Activated B cell treated with CpG ODN at 0.5 μM for 24 hours (primary cell): ENCODE measurements at places on chromosomes 12 and 14.
A peak's percentile ranks its signal among the peaks of the same experiment; 100 is the strongest.

DNA sequence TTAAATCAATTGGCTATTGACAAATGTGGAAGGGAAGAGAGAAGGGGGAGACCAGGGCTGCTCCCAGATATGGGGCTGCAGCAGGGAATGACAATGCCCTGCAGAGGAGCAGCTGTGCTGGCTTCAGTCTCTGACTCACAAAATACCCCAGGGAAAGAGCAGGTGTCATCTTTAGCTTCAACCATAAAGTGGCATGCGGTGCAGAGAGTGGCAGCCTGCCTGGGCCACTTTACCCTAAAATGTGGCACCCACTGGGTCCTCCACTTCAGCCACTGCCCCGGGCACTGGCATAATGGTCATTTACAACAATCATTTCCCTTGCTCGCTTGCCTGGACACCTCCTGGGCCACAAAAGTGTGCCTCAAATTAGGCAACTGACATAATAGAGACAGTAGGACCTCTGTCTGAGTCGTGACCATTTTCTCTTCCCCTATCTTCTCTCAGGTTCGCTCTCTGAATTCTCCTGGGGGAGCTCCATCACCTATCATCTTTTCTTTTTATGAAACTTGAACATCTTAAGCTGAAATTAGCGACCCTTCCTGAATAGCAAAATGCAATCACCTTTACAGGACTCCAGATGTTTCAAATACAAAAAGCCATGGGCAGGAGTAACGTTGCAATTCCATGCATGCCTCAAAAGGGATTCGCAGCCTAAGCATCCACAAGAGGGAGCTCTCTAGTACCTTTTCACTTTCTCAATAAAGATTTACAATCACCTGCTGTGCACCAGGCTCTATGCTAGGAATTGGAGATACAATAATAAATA is 179.9 kb upstream of the ATF7IP start:
- peak; percentile 41 for DNase-seq

DNA sequence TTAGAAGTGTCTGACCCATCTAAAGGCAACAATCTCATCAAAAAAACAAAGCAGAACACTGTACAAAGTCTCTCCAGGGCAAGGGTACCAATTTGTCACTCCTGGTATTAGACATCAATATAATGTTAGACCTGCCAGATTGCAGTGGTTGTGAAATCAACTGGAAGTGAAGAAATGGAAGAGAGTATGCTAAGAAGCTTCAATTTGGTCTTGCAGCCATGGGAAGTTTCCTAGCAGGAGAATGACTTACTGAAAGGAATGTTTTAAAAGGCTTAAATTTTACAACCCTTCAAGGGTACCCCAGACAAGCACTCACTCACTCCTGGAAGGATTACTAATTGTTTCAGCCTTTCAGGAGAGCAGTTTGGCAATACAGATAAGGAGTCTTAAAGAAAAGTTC is 18.9 kb downstream of the LLPH start:
- DNase-seq, result no peak

GRCh38 chr12:92408072-92408900 is 262.6 kb upstream of the BTG1 start:
- DNase-seq, result no peak

- no peak for DNase-seq
These were observed 84.9 kb downstream of the RTN1 start for GRCh38 chr14:59785629-59786028.

DNA sequence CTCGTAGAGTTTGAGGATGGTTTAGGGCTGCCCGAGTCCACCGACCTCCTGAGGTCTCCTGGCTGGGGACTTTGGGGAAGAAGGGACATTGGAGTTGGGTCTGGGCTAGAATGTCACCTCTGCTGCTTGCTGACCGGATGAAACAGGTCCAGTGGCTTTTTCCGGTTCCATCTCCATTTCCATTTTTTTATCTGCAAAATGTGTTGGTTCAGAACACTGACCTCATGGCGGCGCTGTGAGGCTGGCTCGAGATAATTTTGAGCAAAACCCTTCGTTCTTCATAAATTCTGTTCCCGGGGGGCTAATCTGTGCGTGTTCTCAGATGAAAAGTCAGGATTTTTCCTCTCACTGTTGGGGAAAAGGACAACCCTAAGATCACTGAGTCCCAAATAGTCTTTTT is 11.7 kb upstream of the MYL2 start:
- no peak for DNase-seq

GRCh38 chr14:103155010-103155409 is 31.7 kb downstream of the TNFAIP2 start:
- DNase-seq, result no peak

GRCh38 chr12:6221146-6221545 is 20.9 kb downstream of the CD9 start:
- DNase-seq, result no peak

GRCh38 chr14:23362200-23362599 is 2.8 kb downstream of the EFS start:
- no peak for DNase-seq

DNA sequence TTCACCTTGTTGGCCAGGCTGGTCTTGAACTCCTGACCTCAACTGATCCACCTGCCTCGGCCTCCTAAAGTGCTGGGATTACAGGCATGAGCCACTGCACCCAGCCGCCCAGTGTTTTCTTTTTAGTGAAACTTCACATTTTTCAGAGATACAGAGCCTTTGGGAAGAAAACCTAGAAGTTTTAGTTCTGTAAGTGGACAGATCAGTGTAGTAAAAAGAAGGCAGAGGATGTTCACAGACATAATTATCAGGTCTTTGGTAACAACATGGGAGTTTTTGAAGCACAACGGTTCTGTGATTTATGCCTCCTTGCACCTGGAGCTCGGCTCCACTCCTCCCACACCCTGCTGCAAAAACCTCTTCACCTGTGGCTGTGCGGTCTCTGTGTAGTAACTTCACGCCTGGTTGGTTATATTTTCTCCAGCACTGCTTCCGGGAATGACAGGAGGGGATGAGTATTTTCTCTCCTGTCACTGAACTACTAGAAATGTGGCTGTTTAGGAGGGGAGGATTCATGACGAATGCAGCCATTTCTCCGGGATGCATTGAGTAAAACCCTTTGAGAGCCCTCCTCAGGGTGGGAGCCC is 67.0 kb downstream of the ARF6 start:
- no peak for DNase-seq

DNA sequence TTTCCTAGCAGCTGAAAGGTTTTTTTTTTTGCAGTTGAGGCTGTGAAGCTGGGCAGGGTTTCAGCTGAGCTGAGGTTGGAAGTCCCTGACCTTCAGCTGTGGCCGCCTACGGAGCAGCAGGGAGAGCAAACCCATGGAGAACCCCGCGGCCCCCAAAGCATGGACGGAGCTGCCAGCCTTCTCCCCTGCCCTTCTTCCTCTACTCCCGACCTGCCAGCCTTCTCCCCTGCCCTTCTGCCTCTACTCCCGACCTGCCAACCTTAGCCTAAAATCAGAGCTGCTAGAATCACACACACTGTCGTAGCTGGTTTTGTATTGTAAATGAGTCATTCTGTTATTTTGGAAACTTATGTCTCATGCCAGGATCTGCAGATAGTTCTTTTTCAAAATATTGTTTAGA is 74.6 kb downstream of the PPP2R5C start:
- no peak for DNase-seq

DNA sequence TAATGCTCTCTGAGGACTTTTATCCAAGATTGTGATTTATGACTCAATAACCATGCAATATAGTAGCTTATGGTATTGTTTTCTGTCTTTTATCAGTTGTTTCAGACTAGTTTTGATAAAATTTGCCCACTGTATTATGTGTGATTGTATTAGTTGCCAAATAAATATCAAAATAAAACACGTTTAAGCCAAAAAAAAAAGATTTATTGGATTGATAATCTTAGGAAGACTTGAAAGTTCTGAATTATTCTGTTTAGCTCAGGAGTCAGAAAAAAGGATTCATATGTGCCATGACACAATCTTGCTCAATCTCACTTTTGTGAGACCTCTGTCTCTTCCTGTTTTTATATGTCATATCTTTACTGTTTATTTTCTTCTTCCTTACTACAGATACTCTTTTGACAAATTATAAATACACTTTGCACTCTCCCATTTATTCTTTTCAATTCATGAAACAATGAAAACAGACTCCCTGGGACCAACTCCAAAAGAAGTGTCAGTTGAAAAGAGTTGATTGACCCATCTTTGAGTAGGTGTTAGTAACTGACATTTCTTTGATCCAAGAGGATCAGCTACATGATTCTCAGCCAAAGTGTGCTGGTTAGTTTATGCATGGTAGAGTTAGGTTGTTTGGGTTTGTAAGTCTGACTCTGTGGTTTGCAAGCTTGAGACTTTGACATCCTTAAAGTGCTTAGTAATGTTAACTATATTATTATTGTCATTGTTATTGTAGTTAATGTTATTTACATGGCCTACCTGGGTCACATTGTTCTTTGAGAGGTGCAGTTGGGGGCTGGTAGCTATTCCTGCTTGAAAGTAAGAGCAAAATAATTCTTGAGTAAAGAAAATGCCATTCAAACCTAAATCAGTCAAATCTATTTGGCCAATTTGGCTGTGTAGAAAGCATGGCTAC is 2.5 kb downstream of the OR6C76 start:
- DNase-seq, result no peak

- DNase-seq, result no peak
These were observed 53.0 kb downstream of the IFNG-AS1 start for GRCh38 chr12:68042212-68042699.
